ENCODE measurements at places on chromosomes 12 and 14.
A peak's percentile ranks its signal among the peaks of the same experiment; 100 is the strongest.

DNA sequence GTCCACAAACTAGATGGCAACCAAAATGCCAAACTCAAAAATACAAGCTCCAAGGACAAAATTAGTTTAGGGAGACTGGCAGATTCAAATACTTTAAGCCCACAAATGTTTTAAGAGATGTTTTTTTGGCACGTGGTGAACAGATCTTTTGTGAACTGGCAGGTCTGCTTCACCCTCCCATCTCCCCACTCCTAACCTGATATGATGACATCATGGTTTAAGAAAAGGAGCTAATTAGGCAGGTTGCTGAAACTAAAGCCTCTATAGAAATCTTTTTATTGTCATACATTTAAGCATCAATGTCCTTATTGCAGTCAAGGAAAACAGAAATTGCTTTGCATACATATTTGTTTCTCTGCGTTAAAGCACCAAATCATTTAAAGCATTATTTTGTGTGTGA lies 5.8 kb downstream of the LRIG3 start:
- H3K27me3 ChIP-seq, result peaks cover 18% of the 10 kb centered on the region
- no peak for DNase-seq
- H3K4me3 ChIP-seq, result no peak overlapping the region
- H3K4me1 ChIP-seq, result no peaks in the 10 kb centered on the region

GRCh38 chr12:132071040-132071810 lies 72.9 kb downstream of the DDX51 start:
- no peak overlapping the region for H3K27ac ChIP-seq
- peaks cover 36% of the 10 kb centered on the region for H3K36me3 ChIP-seq
- no peak for DNase-seq
- peaks cover 10% of the 10 kb centered on the region for H3K4me1 ChIP-seq
- no peaks in the 10 kb centered on the region for H3K27me3 ChIP-seq
- H3K4me3 ChIP-seq, result no peak overlapping the region

DNA sequence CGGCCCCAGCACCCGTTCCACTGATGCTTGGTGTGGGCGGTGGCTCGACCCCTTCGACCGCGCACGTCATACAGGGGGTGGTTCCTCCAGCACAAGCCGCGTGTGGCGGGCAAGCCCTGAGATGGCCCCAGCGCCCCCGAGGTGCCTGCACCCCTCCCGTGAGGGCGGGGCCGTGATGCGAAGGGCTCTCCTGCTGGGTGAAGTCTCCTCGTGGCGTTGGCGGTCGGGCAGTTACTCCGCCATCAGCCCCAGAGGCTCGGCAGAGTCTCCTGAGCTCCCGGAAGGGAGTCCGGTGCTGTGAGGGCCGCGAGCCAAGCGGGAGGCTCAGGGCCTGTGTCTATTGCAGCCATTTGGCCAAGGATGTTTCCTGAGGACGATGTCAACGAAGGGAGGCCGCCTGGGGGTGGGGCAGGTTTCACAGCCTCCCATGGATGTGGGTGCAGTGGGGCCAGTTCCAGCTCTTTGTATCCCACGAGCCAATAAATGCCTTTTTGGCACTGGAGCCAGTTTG lies 78.1 kb upstream of the GALNT9 start:
- H3K4me3 ChIP-seq, result no peak overlapping the region
- DNase-seq, result no peak
- no peak overlapping the region for H3K27ac ChIP-seq

- no peaks in the 10 kb centered on the region for H3K36me3 ChIP-seq
- H3K27me3 ChIP-seq, result peaks cover 4% of the 10 kb centered on the region
- H3K27ac ChIP-seq, result no peak overlapping the region
- H3K4me1 ChIP-seq, result no peaks in the 10 kb centered on the region
- H3K4me3 ChIP-seq, result no peak overlapping the region
- no peak for DNase-seq
These were observed 181.1 kb upstream of the STXBP6 start for GRCh38 chr14:25231004-25231403.

DNA sequence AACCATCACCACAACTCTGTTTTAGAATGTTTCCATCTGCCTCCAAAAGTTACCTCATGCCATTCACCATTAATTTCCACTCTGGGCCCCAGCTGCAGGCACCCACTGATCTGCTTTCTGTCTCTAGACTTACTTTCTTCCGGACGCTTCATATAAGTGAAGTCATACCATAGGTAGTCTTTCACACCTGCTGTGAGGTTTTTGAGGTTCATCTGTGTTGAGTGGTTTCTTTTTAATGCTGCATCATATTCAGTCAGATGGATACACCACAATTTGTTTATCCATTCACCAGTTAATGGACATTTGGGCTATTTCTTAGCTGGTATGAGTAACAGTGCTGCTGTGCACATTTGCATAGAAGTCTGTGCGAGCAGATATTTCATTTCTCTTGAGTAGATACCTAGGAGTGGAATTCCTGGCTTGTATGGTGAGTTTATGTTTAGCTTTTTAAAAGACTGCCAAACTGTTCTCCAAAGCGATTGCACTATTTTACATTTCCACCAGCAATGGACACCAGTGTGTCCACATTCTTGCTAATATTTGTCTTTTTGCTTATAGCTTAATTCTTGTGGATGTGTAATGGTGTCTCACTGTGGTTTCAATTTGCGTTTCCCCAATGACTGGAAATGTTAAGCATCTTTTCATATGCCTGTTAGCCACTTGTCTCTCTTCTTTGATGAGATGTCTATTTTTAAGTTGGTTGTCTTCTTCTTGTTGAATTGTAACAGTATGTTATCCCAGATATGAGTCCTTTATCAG lies 48.3 kb downstream of the ZFYVE21 start:
- no peaks in the 10 kb centered on the region for H3K4me1 ChIP-seq
- DNase-seq, result no peak
- no peak overlapping the region for H3K4me3 ChIP-seq
- H3K27me3 ChIP-seq, result no peaks in the 10 kb centered on the region

- no peaks in the 10 kb centered on the region for H3K4me1 ChIP-seq
- H3K27me3 ChIP-seq, result no peaks in the 10 kb centered on the region
- no peak overlapping the region for H3K27ac ChIP-seq
- H3K36me3 ChIP-seq, result no peaks in the 10 kb centered on the region
These were observed 504.6 kb downstream of the ALG10 start for GRCh38 chr12:34526946-34527345.

DNA sequence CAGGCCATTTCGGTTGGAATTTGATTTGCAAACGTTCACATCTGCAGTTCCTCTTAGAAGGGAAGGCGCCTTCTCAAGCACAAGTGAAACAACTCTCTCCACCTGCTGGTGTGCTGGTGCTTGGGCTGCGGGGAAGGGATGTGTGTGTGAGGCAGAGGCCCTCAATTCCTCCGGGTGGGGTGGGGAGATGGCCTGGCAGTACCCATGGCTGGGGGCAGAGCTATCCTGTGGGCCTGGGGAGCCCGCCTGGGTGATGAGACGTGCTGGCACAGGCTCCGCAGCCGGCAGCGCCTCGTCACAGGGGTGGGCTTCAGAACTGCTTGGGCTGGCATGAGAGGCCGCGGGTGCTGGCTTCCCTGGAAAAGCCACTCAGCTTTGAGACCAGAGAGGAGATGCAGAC lies 28.9 kb upstream of the TDRD9 start:
- no peak overlapping the region for H3K27ac ChIP-seq
- H3K4me3 ChIP-seq, result no peak overlapping the region
- DNase-seq, result no peak
- H3K4me1 ChIP-seq, result peaks cover 2% of the 10 kb centered on the region
- H3K36me3 ChIP-seq, result no peaks in the 10 kb centered on the region

- H3K27me3 ChIP-seq, result no peaks in the 10 kb centered on the region
- no peak for DNase-seq
- no peak overlapping the region for H3K27ac ChIP-seq
- peaks cover 6% of the 10 kb centered on the region for H3K36me3 ChIP-seq
- no peak overlapping the region for H3K4me3 ChIP-seq
- H3K4me1 ChIP-seq, result peaks cover 15% of the 10 kb centered on the region
These were observed 89.6 kb downstream of the ERC1 start for GRCh38 chr12:1080520-1081223.

- peak overlapping the region; percentile 28 for H3K4me3 ChIP-seq
- H3K27ac ChIP-seq, result no peak overlapping the region
- peaks cover 45% of the 10 kb centered on the region for H3K4me1 ChIP-seq
- H3K27me3 ChIP-seq, result peaks cover 91% of the 10 kb centered on the region
- no peak for DNase-seq
These were observed 1.4 kb upstream of the TBX3 start for GRCh38 chr12:114685320-114685781.

DNA sequence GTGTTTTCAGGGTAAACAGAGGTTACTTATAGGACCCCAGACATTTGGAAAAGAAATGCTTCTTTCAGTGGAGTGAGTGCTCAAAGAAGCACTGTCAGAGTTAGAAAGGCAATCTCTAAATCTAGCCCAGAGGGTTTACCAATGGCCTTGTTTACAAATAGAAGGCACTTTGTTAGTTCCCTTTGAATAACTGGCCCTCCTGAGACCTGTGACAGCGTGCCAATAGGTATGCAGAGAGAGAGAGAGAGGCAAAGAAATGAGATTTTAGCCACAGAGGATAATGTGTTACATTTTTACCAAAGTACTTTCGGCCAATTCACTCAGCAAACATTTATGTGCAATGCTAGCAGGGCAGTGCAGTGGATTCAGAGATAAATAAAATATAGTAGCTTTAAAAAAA lies 41.9 kb downstream of the TPH2 start:
- H3K27me3 ChIP-seq, result peaks cover 3% of the 10 kb centered on the region
- no peaks in the 10 kb centered on the region for H3K4me1 ChIP-seq
- no peak overlapping the region for H3K27ac ChIP-seq
- DNase-seq, result no peak

DNA sequence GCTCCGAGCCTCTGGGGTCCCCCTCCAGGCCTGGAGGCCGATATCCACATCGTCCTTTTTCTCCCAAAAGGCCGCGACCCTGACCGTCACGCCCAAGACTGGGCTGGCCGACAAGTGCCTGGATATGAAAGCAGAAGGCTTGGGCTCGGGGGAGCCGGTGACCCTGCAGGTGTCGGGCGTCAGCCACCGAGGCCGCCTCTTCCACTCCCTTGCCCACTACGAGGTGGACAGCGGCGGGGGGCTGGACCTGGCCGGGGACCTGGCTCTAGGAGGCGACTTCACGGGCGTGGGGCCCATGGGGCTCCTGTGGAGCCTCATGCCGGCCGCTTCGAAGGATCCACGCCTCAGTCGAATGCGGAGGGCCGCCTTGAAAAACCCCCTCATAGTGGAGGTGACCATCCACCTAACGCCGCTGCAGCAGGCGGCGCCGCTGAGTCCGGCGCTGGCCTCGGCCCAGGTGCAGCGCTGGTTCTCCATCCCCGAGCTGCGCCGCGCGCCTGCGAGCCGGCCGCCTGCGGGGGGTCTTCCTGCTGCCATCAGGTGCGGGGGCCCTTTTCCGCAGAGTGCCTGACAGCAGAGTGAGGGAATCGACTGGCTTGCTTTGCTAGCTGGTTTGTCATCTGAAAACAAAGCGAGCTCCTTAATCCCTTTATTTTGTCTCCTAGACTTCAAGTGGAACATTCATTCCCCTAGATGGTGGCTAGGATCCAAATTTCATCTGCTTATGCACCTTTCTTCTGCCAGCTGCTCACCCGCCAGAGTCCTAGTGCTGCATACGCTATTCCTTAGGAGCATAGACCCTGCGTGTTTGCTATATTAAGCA lies 10.6 kb upstream of the DNAL1 start:
- H3K27ac ChIP-seq, result no peak overlapping the region
- H3K36me3 ChIP-seq, result no peaks in the 10 kb centered on the region
- H3K27me3 ChIP-seq, result peaks cover 6% of the 10 kb centered on the region

DNA sequence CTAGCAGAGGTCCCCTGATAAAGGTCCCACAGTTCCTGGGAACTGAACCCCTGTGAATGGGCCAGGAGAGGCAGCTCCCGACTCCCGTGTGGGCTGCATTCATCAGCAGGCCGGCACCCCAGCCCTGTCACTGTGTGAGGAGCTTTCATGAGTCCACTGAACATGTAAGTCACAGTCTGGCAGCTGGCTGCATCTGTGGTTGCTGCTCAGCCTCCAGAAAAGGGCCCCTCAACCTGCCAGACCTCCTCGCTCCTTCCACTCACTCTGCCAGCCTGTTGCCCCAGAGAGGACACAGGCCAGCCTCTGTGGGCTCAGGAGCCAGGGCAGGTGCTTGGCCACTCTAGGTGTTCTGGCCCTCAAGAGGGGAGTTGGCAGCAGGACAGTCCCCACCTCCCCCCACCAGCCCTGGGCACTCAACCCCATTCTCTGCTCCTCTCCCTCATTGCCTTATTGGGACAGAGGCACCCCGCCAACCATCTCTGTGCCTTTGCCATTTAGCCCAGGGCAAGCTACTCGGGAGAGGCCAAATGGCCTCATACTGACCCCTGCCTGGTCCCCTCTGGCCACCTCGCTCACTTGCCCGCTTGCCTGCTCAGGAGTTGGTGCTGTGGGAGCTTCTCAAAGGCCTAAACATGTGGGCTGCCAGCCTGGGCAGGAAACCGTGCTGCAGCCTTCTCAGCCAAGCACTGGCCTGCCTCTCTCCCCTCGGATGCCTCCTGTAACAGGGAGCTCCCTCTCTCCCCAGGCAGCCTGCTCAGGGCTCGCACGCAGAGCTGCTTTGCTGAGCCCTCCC lies 1.9 kb downstream of the RTL1 start:
- H3K4me3 ChIP-seq, result no peak overlapping the region
- peaks cover 53% of the 10 kb centered on the region for H3K27me3 ChIP-seq
- H3K36me3 ChIP-seq, result no peaks in the 10 kb centered on the region
- no peak overlapping the region for H3K27ac ChIP-seq
- H3K4me1 ChIP-seq, result no peaks in the 10 kb centered on the region
- no peak for DNase-seq

- no peak for DNase-seq
- H3K36me3 ChIP-seq, result no peaks in the 10 kb centered on the region
- no peak within 1 kb of the TSS for H3K27ac ChIP-seq
- peaks cover 10% of the 10 kb centered on the region for H3K27me3 ChIP-seq
- H3K4me3 ChIP-seq, result no peak within 1 kb of the TSS
- no peaks in the 10 kb centered on the region for H3K4me1 ChIP-seq
These were observed at the start of gene CD163 for GRCh38 chr12:7503686-7504415. TSS of gene CD163 (minus strand) at chr12:7503777. CDS start at chr12:7503690, 87 bp downstream.

GRCh38 chr12:55852740-55853139 lies 10.0 kb upstream of the MMP19 start:
- no peaks in the 10 kb centered on the region for H3K27me3 ChIP-seq
- no peak overlapping the region for H3K4me3 ChIP-seq

- DNase-seq, result peak; percentile 55
- peak overlapping the region; percentile 80 for H3K4me3 ChIP-seq
- peak overlapping the region; percentile 90 for H3K27ac ChIP-seq
- H3K27me3 ChIP-seq, result no peaks in the 10 kb centered on the region
These were observed 404.4 kb downstream of the FLRT2 start for GRCh38 chr14:85934123-85934885.

GRCh38 chr14:91934554-91935285 lies 12.8 kb downstream of the FBLN5 start:
- H3K36me3 ChIP-seq, result no peaks in the 10 kb centered on the region
- no peak overlapping the region for H3K27ac ChIP-seq
- H3K4me3 ChIP-seq, result no peak overlapping the region
- no peak for DNase-seq
- H3K27me3 ChIP-seq, result no peaks in the 10 kb centered on the region
- H3K4me1 ChIP-seq, result no peaks in the 10 kb centered on the region

GRCh38 chr12:66197495-66197921 lies 8.5 kb downstream of the IRAK3 start:
- H3K27ac ChIP-seq, result no peak overlapping the region
- peaks cover 21% of the 10 kb centered on the region for H3K27me3 ChIP-seq
- no peak overlapping the region for H3K4me3 ChIP-seq
- H3K36me3 ChIP-seq, result peaks cover 3% of the 10 kb centered on the region

Data from activated naive CD4-positive, alpha-beta T cell treated with anti-CD3 and anti-CD28 coated beads for 36 hours (primary cell).